ENCODE measurements at places on chromosomes 2 and 18.

GRCh38 chr2:145739681-145740080 lies 1219.8 kb upstream of the ZEB2 start:
- DNase-seq = no peak

GRCh38 chr2:104025295-104025694 lies 828.6 kb upstream of the POU3F3 start:
- DNase-seq = no peak

DNA sequence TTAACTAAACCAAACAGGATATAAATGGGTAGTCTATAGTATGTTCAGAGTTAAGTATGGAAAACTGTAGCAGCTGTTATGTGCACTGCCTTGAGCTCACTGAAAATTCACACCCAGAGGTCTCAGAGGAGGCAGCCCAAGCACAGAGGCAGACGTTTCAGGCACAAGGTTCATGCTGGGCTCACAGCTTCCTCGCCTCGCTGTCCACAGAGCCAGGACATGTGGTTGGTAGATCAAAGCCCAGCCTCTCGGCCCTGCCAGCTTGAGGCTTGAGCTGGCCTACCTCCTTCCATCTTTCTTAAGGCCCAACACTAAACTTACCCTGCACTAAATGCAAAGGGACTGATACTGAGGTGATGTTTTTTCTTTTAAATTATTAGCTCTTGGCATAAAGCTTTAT lies 43.7 kb downstream of the PRELID3A start:
- DNase-seq = no peak

- DNase-seq = no peak
These were observed 78.4 kb downstream of the ARHGEF4 start for GRCh38 chr2:130915149-130915548.

DNA sequence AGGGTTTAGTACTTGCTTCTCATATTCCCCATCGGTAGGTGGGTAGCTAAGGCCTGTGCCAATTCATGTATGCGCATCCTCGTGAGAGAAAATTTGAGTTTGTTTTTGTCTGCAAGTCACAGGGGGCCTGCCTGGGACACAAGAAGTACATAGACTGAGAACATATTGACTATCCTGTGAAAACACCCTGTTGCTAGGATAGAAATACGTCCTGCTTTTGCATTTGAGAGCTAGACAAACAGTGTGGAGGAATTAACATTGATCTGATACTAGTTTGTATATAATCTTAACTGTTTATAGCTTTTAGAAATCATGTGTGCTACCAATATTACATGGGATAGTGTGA lies 10.9 kb downstream of the WDR7 start:
- no peak for DNase-seq

GRCh38 chr2:118237451-118237850 lies 149.2 kb downstream of the INSIG2 start:
- DNase-seq = no peak

DNA sequence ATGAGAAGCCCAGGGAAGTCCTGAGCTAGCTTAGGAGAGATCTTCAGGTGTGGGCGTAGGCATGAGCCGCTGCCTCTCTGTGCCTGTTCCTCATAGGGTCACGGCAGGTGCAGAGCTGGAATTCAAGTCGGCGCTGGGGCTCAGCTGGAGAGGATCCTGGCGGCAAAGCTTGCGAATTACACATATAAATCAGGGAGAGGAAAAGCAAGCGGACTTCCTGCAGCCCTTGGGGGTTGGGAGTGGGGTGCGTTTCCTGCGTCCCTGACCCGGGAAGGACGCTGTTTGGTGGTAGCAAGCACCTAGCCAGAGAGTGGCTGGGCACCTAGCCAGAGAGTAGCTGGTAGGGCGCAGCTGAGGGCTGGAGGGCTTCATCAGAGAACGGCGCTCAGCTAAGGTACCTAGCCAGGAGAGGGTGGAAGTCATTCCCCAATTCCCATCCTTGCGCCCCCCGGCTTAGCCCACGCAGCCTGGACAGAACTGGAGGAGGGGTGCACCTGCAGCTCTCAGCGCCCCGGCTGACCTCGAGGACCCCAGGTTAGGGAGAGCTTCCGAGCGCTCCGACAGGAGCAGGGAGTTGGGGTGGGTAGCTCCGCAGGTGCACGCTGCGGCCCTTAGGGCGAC lies 459 bp upstream of the EFR3B start:
- DNase-seq = peak; percentile 74
